ENCODE measurements at places on chromosomes 3 and 15.

DNA sequence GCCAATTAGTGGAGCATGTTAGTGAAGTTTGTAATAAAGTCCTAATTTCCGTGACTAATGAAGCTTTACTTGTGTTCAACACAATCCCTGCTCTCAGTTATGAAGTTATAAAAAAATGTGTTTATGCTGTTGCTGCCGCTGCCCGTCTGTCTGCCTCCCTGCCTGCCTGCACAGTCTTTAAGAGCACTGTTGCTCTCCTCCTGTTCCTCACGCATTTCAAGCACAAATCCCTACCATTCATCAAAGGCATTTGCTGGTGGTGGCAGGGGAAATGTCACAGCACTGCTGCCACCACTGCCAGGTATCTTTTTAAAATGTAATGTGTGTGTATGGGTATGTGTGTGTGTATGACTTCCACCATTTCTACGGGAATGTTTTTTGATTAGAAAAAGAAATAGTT is 58.8 kb downstream of the CACNA1D start:
- DNase-seq, result no peak

DNA sequence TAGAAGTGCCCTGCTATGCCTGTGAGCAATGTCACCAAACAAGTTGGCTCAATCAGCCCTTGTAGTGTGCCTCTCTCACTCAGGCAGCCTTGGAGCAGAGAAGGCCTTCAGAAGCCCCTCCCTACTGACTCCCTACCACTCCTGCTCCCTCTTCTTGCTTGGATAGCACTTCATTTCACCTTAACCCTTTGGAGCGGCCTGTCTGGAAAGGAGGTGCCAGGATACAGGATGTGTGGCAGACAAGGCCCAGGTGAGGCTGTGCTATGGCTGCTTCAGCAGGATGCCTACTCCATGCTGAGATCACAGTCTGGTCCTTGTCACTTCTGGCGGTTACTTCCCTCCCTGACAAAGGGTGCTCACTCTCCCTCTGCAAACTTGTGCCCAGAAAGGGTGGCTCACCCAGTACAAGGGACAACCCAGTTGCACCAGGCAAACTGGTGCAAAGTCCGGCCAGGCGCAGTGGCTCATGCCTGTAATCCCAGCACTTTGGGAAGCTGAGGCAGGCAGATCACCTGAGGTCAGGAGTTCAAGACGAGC is 1.1 kb downstream of the MON1A start:
- DNase-seq, result no peak

DNA sequence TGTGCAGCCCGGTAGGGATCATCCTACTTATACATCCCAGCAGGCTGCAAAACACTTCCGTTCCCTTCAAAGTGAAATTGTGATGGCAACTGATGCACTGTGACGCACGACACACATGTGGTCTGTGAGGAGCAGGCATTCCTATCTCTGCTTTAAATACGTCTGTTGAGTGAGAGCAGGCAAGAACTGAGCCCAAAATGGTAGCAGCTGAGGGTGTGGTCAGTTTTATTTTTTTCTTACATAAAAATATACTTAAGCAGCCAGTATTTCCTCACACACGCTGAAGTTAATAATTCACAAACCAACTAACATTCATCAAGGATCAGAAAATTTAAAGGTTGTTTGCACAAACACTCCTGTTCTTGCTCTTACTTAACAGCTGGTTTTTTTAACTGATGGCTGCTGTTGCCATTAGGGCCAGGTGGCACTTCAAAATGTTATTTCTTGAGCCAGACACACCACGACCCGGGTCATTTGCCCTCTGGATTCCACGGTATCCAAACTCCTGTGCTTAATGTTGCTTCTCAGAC is 23.9 kb downstream of the LRIG1 start:
- no peak for DNase-seq

GRCh38 chr3:130259166-130259874 is 86.2 kb upstream of the COL6A5 start:
- DNase-seq, result no peak

DNA sequence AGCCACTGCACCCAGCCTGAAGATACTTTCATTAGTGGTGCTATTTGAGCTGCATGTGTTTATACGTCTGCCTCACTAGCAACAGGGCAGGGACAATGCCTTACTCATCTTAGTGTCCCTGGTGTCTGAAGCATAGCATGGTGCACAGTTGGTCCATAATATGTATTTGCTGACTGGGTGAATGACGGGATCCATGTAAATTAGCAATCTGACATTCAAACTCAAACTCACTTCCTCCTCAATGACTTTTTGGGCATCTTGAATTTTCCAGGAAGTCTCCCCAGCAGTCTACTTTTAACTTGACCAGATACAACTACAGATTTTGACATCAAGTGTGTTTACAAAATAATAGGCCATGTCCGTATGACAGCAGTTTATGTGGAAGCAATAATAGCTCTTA is 3.0 kb upstream of the LDHAL6B start:
- no peak for DNase-seq

- no peak for DNase-seq
Measured at GRCh38 chr3:150253622-150254021, 154.5 kb upstream of the TSC22D2 start.

- no peak for DNase-seq
Measured at GRCh38 chr3:174162550-174162949, 696.6 kb upstream of the NAALADL2 start.

DNA sequence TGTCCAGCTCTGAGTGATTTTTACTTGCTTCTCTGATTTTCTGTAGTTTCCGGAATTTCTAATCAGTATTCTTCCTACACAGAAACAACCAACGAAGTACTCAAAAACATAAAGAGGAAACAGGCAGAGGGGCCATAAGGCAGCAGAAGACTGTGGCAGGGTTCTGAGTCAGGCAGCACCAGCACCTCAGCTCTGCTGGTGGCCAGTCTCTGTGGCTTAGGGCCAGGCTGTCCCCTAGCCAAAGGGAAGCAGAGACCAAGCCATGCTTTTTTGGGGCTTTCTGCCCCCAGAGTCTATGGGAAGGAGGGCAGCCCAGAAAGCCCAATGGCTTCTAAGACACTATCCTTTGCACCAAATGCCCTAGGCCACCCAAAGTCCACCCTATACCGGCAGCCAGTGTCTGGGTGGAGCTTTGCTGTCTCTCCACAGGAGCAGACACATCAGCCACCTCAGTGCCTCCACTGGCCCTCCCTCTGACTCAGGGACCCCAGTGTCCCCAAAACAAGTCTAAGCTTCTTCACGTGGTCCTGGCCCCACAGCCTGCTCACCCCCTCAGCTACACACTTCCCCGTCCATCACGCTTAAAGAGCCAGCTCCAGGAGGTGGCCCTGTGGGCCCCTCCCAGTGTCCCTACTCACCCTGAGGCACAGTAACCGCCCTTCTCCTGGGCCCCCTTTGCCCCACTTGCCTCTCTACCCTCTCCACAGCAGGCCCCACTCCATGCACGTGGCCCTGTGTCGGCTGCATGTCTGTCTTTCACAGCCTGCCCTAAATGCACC is 46.2 kb downstream of the CCDC12 start:
- no peak for DNase-seq

- no peak for DNase-seq
Measured at GRCh38 chr3:148943506-148944205, 47.7 kb upstream of the GYG1 start.

GRCh38 chr15:62145015-62145735 is 19.9 kb downstream of the C2CD4B start:
- DNase-seq, result no peak

DNA sequence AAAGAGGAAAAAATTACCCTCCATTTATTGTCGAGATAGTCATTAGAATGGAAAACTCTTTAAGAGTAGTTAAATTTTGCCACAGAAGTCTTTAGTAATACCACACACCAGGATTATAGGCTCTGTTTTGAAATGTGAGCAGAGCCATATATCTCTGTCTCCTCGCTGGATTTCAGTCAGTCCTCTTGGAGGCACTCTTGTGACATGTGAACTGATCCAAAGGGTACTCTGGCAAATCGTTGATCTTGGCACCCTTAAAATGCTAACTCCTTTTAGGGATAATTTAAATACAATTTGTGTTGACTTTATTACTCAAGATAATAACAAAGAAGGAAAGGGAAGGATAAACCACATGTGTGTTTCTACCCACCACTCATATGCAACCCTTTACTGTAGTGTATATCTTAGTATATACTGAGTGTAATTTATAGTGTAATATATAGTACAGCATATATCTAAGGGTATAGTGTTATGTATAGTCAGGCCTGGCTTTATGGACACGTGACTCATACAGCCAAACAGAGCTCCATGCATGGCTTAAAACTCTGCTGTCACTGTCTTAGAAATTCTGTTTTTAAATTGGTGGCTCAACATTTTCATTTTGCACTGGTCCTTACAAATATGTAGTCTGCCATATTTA is 12.3 kb upstream of the KPNA4 start:
- DNase-seq, result no peak

DNA sequence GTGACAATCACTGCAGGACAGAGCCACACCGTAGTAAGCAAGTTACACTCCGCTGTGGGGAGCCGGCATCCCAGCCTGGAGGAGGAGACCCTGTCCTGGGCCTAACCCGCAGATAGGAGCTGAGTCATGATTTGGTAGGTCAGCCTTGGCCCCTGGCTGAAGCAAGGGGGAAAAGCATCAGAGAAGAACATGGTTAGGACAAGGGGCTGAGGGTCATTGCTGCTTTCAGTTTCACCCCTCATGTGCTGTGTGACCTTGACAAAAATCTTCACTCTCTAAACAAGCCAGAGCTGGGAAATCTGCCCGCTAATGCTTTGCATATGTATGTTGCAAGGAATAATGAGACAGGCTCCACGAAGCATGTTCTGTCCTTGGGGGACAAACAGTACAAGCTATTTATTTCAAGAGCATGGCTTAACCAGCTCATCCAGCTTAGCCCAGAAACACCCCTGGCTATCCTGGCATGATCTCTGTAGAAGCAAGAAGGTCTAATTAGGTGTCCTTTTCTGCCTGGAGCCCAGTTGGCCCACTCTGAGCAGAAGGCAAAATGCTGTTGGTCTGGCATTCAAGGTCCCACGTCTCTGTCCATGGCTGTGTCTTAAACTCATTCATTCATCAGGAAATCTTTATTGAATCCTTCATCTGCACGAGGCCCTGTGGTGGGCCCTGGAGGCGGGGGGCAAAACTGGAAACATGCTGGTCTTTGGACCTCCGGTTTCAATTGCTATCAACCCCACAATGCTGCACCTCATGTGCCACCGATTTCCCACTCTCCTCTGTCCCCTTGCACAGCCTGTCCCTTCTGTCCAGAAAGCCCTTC is 221.3 kb upstream of the LYSMD4 start:
- DNase-seq, result no peak

GRCh38 chr15:60095711-60096110 is 91.6 kb downstream of the FOXB1 start:
- no peak for DNase-seq

DNA sequence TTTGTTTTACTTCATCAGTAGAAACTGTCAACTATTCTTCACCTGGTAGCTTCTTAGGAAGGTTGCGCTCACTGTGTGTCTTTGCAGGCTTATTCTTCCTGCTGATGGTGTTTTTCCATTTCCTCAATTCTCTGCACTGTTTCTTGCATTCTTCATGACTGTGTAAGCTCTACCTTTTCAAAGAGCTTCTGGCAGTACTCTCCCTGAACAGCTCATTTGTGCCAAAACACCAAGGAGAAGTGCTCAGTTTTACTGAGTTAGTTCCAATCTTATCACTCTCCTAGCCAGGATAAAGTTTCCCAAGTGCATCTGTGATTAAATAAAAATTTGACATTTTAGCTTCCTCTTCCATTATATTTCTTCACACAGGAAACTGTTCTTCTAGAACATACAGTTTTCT is 339.8 kb downstream of the EPHA3 start:
- no peak for DNase-seq

GRCh38 chr3:48423241-48423882 is 6.5 kb downstream of the PLXNB1 start:
- DNase-seq, result no peak

DNA sequence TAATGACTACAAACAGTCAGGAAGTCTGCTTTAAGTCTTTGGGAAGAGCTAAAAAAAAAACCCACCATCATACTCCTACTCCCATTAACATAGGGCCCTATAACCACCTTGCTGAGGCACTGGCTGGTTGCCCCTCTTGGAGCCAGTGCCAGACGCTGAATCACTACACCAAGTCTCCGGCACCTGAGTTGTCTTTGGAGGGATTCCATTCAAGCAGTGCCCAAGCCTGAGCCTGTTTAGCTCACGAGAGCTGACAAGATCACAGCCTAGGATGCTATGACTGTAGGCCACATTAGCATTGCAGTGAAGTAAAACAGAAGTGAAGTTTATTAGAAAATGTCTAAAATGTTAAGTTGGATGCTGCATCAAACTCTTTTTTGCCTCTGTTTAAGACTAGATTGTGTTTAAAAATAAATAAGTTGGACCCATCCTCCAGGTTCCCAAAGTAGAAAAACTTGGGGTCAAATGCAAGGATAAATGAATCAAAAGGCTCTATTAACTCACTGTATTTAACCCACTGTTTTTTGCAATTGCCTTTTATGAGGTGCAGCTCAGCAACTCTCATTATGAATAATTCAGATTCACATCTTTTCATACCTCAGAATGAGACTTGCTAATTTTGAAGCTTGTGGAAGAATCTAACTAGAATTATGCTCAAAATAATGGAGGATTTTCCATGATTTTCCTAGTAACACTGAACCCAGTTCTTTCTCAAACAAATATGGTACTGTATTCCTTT is 461.9 kb downstream of the FOXP1 start:
- DNase-seq, result no peak

GRCh38 chr15:92520914-92521623 is 127.4 kb downstream of the ST8SIA2 start:
- DNase-seq, result no peak

- no peak for DNase-seq
Measured at GRCh38 chr3:79767905-79768267, at the start of gene ROBO1. Gene ROBO1 (minus strand): TSS chr3:79767998.

DNA sequence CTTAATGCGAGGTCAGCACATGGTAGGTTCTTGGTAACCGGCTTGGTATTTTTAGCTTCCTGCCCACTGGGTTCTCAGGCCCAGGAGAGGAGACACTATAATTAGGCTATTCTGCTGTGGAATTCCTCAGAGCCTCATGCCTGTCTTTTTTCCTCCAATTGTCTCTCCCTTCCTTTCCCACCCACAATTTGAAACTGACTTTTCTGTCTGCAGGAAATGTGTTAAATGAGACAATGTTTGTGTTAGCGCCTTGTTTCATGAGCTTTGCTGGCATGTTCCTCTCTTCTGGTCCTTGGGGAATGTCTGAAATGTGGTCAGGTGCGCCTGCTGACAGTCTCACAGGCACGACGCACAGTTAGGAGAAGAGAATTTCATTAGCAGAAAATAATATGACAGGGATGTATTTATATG is 223.6 kb upstream of the CTNNB1 start:
- no peak for DNase-seq

GRCh38 chr3:58580826-58581327 is 3.7 kb upstream of the FAM107A start:
- no peak for DNase-seq

- no peak for DNase-seq
Measured at GRCh38 chr3:120302361-120302760, 17.3 kb upstream of the GPR156 start.

Data from stimulated activated CD4-positive, alpha-beta T cell treated with anti-CD3 and anti-CD28 coated beads, Interleukin-1b, Interleukin-23, amount 100 ng/mL, for 1 hour (primary cell).